ENCODE measurements at places on chromosomes 12 and 14.

GRCh38 chr14:101489092-101489760 is 72.1 kb upstream of the DIO3 start:
- DNase-seq: no peak

DNA sequence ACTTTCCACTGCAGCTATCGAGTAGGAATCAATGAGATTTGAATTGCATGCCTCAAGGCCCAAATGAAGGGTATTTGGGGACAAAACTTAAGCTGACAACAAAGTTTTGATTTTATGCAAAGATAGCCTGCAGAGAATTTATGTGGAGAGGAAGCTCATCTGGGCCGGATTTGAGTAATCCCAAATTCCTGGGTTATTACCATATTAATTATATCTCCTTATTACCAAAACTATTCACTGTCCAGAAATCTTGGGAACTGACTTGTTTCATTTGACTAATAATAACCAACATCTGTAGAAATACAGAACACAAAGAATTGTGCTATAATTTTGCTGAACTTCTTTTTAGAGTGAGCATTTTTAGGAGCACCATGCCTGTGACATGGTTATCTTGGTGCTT is 70.4 kb downstream of the KITLG start:
- DNase-seq: no peak

DNA sequence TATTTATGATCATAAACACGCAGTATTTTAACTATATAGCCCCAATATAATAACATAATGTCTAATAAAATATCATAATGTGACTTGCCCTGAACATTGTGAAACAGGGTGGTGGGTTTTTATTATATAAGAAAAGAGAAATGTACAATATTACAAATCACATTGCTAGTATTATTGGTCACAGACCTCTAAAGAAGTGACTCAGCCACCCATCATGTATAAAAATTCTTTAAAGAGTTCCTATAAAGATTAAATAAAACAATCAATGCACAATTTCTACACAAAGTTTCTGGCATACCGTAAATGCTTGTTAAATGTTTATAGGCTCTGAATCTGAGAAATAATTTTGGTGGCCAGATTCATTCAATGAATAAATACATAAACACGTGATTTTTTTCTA is 28.9 kb downstream of the ABCC9 start:
- DNase-seq: no peak

DNA sequence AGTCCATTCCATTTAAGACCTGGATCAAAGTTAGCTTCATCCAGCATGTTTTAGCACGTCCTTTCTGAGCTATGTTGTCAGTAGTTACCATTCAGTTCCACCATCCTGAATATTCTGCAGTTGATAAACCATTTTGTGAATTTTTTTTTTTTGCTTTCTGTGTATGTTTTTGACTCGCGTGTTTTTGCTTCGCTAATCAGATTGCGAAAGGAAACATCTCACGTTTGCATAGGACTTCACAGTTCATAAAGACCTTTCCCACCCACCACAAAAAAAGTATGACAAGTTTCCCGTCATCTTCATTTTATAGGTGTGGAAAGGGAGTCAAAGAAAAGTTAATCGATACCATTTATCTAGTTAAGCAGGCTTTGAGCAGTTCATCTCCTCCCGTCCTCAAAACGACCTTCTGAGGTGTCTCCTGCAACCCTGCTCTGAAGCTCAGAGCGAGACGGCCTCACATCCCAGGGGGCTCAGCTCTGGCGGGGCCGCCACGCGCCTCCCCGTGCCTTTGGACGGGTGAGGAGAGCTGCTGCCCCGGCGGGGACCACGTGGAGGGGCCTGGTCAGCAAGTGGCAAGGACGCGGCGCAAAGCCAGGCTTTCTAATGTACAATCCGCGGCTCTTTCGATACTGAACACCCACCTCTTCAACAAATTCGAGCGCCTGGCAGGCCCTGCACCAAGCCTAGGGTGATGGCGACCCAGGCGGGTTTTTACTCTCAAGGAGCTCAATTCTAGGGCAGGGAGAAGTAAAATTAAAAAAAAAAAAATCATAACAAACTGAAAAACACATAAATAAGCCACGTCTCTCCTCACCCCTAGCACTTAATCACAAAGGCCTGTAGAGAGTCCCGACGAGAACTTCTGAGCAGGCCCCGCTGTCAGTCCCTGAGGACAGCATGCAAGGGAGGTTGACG is 988 bp upstream of the TMEM263 start:
- DNase-seq: no peak

GRCh38 chr14:71610149-71610548 is 322.1 kb upstream of the RGS6 start:
- DNase-seq: no peak

GRCh38 chr12:113643177-113643974 is 171.7 kb upstream of the LHX5 start:
- no peak for DNase-seq

DNA sequence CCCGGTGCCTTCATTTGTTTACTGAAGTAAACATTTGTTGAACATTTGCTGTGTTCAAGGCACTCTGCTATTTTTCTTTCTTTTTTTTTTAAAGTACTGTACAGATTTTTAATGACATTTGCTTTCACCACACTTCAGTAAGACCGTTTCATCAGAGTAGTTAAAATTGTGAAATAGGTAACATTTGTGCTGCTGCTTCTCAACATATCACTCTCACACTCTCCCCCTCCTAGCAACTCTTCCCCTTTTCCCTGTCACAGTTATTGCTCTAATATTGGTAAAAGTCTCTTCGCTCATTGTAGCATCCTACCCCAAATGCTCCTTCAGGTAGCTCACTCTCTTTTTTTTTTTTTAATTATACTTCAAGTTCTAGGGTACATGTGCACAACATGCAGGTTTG is 49.6 kb downstream of the SRGAP1 start:
- no peak for DNase-seq

DNA sequence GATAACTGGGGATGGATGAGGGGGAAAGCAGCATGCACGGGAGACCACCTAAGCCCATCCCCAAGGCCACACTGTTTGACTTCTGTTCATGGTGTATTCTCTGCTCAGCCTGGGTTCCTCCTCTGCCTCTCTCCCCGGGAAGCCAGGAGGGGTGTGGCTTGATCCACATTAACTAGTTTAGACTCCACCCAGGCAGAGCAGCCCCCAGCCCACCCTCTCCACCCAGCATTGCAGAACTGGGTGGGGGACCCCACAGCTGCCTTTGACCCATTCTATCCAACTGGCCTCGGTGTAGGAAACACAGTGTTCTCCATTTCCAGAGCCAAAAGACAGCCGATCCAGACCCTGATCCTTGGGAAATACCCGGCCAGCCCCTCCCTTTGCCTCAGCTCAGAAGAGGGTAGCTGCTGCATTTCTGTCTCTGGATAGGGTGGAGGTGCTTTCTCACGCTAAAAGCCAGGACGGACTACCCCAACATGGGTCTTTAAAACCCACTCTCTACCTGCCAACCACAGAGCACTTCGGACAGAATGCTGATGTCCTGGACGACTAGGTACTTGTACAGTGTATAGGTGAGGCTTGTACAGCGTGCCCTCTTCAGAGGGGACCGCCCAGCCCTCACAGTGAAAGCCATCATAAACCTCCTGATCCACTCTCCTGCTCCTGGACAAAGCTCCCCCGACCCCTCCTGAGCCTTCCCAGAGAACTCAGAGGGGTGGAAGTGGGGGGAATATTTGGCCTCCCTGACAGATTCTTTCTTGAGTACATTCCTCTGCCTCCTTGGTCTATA is 9.4 kb downstream of the SPRYD3 start:
- DNase-seq: no peak

DNA sequence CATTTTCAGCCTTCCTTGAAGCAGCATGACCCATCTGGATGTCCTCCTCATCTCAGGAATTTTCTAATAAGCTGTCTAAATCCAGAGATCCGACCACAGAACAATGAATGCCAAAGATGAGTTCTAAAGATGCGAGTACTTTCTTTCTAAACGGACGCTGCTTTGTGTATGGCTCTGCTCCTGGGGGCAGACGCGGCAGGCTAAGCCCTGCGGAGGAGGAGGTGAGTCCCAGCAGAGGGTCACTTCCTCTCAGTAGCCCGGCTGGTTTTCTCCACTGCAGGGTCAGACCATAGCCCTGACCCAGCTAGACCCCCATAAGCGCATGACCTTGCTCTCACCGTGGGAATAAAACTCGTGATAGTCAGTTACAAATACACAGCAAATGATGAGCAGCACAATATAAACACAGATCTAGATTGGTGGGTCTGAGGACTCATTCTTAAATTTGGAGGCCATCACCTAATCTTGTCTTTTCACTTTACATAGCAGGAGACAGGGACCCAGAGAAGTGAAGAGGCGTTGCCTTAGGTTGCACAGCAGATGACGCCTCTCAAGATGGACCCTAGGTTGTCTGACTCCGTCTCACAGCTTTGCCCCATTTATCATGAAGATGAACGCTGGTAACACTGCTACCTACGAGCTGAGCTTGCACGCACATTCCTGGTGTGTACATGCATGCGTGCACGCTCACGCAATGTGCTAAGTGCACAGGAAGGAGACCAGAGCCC is 16.6 kb downstream of the SSH1 start:
- no peak for DNase-seq

GRCh38 chr14:64910847-64911495 is 3.3 kb upstream of the CHURC1 start:
- no peak for DNase-seq

DNA sequence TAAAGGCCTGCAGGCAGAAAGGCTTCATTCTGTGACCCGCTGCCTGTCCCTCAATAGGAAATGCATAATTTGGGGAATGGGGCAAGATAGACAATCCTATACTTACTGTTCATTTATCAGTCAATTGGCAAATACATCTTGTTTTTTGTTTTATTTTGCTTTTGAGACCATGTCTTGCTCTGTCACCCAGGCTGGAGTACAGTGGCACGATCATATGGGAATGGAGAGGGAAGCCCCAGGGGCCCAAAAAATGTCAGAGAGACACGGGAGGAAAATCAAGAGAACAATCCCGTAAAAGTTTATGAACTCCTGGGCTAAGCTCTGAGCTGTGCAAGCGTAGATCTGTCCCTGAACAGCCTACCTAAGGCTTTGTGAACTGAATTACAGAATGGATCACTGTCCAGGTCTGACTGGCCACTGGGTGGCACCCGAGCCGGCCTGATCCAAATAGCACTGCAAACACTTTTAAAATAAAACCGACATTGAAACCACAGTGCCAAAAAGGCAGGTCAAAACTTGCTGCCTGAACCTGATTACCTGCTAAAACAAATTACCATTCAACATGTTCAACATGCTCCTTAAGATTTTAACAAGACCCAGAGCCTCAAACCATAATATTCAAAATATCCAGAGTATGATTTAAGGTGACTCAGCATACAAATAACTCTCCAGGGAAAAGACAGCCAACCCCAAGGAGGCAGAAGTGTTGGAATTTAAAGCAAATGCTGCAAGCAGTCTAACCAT is 11.8 kb downstream of the COPS7A start:
- no peak for DNase-seq

DNA sequence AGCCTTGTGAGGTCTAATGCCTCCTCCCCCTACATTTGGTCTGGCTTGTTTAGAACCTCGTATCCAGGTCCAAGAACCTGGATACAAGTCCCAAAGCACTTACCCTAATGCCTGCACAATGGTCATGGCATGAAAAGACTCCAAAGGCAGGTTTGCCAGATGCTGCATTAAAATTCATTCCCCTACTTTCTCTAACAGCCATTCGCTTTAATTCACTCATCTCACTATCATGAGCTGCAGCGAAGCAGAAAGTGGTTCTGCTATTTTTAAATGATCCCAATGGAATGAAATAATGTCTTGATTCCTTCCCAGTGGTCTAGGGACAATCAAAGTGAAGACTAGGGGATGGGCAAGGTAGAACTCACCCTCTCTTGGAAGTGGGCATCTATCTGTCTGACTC is 72.5 kb upstream of the MAX start:
- no peak for DNase-seq

DNA sequence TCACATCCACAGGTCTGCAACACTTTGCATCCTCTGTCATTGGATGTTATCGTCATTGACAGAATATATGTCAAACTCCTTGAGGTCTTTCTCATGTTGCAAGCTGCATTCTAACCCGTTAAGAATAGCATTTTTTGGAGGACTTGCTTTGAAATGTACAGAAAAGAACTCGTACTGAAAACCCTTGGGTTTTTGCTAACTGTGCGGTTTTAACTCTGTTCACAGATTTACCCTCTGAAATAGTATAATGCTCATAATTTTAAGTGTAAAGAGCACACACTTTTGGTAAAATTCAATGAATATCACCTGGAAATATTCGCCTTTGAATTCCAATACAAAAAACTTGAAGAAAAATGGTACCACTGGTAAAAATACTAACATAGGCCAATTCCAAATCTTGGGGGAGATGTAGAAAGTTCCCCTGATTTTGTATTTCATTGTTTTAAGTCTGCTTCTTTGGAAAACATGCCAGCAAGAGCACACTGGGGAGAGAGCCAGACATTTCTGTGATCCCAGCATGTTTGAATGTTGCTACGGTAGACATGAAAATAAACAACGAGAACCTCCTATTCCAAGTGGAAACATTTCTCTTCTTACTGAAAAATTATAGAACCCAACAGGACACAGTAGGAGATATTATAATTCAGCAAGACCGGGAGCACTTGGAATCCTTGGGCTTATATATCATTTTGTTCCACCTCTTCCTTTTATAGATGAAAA is 446.0 kb downstream of the AEBP2 start:
- no peak for DNase-seq

All from stimulated activated CD4-positive, alpha-beta T cell treated with anti-CD3 and anti-CD28 coated beads, Interleukin-1b, Interleukin-23, amount 100 ng/mL, for 4 hours (primary cell).